Cardiac septum (tissue), 1 donor: ENCODE measurements at places on chromosomes 2 and 18. TPM values are rescaled to one million over a fixed set of nuclear protein-coding genes. Genes with fewer than 3 reads are reported as not detected.

DNA sequence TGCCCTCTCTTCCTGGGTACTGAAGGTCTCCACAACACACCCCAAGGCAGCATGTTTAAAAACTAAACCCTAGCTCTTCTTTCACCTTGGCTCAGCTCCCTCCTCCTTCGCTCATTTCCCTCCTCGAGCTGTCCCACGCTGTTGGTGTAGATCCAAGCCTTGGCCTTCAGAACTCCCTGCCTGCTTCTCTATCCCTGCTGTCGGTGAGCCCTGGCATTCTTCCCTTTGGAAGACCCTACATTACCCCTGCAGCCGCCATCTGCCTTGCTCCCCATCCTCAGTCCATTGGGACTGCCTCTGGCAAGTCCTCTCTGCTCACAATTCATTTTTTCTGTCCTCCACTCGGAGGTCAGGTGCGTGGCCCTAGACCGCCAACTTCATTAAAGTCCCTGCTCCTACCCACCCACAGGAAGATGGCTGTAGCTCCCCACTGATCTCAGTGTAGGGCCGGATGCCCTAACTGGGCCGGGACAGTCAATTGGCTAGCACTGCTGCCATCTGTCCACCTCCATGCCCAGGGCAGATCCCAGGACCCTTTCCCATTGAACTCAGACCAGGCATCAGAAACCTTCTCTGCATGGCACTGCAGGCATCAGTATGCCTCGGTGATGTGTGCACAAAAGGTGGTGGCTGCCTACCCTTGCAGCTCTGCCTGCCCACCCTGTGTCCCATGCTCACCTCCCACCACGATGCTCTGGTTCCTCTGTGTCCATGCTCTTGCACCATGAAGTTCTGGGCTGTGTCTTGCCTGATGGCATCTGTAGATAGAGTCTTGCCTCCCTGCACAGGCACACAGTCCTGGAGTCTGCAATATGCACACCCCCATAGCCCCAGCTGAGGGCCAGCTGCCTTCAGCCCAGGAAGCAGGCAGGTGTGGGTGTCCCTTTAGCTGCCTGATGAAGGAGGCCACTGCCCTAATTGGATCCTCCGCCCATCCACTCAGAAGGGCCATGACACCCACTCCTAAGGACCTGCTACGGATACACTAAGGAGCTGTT, 5.7 kb downstream of the AMER3 start:
- DNase-seq: peak; percentile 68

DNA sequence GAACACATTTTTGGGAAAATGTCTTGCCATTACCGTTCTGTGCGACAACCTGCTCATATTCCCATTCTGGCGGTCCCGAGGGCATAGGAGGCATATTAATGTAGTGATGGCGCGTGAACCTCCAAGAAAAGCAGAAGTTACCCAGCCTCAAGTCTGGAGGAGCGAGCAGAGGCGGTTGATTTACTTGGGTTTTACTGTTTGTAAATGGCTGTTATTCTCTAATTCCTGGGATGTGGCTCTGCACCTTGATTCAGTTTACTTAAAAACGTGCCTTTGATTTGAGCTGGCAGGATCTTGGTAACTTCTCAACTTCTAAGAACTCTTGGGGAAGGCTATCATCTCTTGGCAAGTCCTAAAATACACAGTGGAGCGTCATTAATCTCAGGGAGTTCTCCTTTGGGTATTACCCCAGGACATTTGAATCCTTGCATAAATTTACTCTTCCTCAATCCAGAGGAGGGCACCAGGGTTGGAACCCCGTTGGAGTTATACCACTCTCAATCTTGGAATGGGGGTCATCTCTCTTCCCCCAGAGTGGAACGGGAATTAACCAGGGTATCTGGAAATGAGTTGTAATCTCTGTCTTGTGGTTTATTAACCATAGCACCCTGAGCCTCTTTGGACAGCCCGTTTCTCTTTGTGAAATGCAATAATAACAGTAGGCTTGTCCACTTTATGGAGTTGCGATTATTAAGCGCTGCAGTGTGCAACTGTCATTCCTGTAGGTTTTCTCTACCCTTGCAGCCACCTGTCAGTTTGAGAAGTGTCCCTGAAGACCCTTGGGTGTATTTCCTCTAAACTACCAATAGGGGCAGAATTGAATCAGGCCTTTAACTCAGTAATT, 2.1 kb downstream of the HK2 start:
- DNase-seq: no peak

- DNase-seq: no peak
Observed at GRCh38 chr2:222672068-222672401, 577 bp downstream of the MOGAT1 start.

GRCh38 chr18:57077005-57077765, 69.7 kb upstream of the BOD1L2 start:
- no peak for DNase-seq

DNA sequence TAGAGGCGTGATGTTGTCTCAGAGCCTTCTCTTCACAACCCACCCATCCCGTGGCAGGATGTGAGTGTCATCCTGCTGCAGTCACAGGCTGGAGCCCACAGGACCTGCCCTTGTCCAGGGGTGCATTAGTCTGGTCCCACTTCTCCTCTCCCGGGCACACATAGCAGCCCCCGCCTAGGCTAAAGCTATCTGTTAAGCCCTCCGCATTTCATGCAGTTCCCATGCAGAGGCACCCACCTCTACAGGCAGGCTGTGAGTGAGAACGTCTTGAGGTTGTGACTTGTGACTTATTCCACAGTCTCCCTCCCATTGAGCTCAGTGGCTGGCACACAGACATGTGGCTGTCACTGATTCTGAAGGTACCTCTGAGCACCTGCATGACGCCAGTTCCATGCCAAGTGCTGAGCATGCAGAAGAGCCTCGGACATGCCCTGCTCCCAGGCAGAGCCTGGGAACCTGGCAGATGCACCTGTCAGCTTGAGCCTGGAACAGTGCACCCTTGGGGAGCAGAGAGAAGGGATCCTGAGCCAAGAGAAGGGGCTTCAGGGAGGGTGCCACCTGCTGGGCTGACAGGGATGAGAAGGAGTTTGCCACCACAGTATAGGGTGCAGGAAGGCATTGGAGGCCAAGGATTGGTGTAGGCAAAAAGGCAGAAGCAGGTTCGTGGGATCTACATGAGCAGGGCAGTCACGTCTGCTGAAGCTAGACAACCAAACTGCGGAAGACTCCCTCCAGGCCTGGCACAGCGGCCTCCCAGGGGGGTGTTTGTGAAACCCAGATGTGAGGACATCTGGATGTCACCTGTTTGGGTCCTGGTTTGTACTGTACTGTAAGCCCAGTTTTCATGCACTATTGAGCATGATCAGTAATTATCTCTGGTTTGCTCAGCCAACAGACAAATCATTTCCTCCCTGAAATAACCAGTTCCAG, 213.6 kb downstream of the GLI2 start:
- DNase-seq: no peak

- DNase-seq: no peak
Observed at GRCh38 chr18:23591011-23591410, 4.7 kb upstream of the NPC1 start.

- DNase-seq: peak; percentile 43
Observed at GRCh38 chr2:158723181-158723838, 71.8 kb upstream of the DAPL1 start.

DNA sequence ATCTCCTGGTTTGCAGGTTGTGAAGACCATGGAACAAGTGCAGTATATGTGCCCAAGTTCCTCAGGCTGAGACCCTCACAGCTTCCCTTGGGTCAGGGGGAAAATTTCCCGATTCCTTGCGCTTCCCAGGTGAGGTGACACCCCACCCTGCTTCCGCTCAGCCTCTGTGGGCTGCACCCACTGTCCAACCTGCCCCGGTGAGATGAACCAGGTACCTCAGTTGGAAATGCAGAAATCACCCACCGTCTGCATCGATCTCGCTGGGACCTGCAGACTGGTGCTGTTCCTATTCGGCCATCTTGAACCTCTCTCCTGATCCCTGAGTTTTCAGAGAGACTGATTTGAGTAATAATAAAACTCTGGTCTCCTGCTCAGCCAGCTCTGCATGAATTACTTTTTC, 30.6 kb downstream of the CHCHD5 start:
- DNase-seq: peak; percentile 57

GRCh38 chr18:63892566-63892965, 5.1 kb downstream of the SERPINB2 start:
- DNase-seq: no peak

GRCh38 chr2:232488097-232488711, 570 bp upstream of the ECEL1 start:
- no peak for DNase-seq

DNA sequence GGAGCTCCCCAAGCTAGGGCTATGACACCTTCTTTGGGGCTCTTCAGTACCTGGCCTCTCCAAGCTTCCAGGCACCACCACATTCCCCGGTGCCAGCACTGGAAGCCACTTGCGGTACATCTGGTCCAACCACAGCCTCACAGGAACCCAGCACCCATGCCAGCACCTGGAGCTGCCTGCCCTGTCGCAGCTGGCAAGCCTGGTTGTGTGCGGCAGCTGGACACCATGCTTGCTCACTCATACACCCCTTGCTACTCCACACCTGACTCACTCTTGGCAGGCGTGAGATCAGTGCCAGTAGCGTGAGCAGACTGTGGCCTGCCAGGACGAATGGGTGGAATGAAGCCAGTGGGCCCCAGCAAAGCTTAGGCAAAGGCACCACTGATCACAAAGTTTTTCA, 34.0 kb downstream of the LRRTM4 start:
- DNase-seq: no peak

- DNase-seq: no peak
Observed at GRCh38 chr2:101083613-101084012, 67.6 kb downstream of the TBC1D8 start.

DNA sequence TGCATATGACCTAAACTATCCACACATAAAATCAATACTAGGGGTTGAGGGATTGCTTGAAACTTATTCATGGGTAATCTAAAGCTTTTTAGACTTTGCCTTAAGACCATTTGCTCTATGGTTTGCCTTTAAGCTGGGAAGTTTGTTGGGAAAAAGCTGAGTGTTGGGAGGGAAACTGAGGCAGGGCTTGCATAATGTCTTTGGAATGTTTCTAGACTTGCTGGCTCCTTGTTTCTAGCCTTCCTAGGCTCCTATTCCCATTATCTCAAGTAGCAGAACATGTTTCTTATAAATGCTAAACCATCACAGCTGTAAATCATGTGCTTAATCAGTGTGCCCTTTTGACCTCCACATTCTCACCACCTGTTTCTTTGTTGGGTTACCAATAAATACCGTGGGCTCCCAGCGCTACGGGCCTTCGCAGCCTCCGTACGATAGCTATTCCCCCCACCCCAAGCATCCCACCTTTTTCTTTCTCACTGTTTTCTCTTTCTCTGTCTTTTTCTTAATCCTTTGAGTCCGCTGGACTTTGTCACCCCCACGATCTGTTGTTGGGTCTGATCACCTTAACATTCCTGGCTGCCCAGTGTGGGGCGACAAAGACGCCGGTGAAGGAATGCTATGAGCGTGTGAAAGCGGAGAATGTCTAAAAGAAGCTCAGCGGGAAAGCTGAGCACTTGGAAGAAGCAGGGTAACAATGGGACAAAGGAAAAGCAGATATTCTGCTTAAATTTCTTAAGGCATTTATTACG, 49.4 kb upstream of the CWC22 start:
- DNase-seq: no peak

- DNase-seq: no peak
Observed at GRCh38 chr2:226618875-226619605, 180.6 kb downstream of the IRS1 start.

DNA sequence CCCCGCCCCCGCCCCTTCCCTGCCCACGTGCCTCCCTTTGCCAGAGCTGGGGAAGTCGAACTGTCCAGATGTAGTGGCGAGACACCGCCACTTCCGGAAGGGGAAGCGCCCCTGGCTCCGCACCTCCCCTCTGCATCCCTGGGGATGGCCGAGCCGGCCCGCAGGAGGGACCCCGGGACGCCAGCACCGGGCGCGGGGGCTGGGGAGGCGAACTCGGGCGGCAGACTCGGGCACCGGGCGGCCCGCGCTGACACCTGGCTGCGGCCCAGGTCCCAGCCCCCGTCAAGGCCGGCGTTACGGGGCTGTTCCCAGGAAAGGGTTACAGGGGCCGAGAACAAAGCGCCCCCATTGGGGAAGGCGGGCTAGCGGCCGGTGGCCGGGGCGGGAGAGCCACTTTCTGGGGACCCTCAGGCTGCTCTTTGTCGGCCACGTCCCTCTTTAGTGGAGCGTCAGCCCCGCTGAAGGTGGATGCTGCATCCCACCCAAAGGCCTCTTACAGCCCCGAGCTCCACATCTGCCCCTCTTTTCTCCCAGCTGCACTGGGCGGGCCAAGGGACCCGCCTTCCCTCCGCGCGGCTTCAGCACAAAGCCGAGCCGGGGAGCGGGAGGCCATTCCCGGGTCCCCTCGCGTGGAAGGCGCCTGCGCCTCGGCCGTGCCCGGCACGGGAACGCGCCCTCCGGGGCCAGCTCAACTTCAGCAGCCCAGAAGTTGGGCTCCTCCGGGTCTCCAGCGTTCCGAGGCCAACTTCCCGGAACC, 1.3 kb downstream of the SDC1 start:
- no peak for DNase-seq

GRCh38 chr2:130370490-130370889, 14.6 kb downstream of the PTPN18 start:
- DNase-seq: no peak

GRCh38 chr2:185738679-185739472, at the start of gene FSIP2:
Gene FSIP2, plus strand, starts transcription at chr2:185738804. Its CDS starts 91 bp downstream, at chr2:185738895.
- DNase-seq: peak; percentile 77

DNA sequence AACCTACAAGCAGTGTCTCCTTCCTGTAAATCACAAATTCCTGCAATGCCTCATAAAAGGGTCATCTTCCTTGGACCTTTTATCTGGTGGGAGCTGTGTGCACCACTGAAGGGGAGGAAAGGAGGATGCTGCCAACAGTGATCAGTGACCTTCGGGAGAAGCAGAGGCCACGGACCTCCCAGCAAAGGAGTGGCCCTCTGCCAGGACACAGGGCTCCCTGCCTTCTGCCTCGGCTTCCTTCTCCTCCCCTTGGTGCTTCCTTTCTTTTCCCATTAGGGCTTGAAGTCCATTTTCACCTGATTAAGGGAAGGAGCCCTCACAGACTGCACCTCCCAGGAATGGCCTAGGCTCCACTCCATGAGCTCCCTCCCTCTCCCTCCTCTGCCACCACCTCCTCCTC, 85.3 kb upstream of the ITGA6 start:
- no peak for DNase-seq

GRCh38 chr18:61883547-61883946, 9.3 kb downstream of the RNF152 start:
- DNase-seq: no peak

- no peak for DNase-seq
Observed at GRCh38 chr2:166419616-166419934, 43.8 kb upstream of the SCN9A start.

DNA sequence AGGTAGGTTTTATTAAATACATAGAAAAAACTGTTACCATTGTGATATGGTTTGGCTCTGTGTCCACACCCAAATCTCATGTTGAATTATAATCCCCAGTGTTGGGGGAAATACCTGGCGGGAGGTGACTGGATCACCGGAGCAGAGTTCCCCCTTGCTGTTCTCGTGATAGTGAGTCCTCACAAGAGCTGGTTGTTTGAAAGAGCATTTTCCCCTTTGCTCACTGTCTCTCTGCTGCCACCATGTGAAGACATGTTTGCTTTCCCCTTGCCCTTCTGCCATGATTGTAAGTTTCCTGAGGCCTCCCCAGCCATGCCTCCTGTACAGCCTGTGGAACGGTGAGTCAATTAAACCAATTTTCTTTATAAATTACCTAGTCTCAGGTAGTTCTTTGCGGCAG, 352.7 kb upstream of the SLC39A10 start:
- DNase-seq: no peak

Gene SRD5A2
- total RNA-seq: not detected

Gene PLA2R1
- total RNA-seq: 3.0 TPM

Gene NAT8
- total RNA-seq: not detected

Gene DCTN1
- 233 TPM for total RNA-seq

Gene MARCO
- 0.92 TPM for total RNA-seq

Gene CTLA4
- not detected for total RNA-seq

Gene RSAD2
- 4.6 TPM for total RNA-seq

Gene PROM2
- 0.83 TPM for total RNA-seq

Gene HNRNPA3
- 95.7 TPM for total RNA-seq

Gene PLEK
- total RNA-seq: 3.7 TPM
